ENCODE measurements at places on chromosomes 11 and 22.

DNA sequence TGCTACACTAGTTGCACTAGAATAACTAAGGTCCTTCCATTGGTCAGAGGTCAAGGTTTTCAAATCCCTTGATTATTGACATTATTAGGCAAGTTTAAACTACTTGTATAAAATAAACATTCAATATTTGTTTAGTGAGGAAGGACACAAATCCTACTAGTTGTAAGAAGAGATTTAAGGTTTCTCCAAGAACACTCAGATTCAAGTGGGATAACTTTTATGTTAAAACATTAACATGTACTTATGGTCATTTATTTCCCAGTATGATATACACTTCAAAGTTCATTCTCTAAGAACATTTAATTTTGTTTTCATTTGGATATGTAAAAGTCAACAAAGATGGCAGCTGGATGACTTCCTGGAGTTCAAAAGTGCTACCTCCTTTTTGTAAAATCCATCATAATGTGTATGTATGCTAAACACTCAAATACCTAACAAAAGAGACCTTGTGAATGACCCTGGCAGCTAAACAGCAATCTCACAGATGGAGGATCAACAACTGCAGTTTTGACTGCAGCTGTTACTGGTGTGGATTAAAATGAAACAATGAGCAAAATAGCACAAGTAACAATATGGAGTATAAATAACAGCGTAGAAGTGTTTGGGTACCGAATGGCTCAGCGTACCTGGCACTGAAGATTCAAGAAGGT lies 1.5 kb downstream of the CCDC90B start:
- DNase-seq: no peak

GRCh38 chr22:28874811-28875320 lies 8.5 kb upstream of the ZNRF3 start:
- DNase-seq: no peak

DNA sequence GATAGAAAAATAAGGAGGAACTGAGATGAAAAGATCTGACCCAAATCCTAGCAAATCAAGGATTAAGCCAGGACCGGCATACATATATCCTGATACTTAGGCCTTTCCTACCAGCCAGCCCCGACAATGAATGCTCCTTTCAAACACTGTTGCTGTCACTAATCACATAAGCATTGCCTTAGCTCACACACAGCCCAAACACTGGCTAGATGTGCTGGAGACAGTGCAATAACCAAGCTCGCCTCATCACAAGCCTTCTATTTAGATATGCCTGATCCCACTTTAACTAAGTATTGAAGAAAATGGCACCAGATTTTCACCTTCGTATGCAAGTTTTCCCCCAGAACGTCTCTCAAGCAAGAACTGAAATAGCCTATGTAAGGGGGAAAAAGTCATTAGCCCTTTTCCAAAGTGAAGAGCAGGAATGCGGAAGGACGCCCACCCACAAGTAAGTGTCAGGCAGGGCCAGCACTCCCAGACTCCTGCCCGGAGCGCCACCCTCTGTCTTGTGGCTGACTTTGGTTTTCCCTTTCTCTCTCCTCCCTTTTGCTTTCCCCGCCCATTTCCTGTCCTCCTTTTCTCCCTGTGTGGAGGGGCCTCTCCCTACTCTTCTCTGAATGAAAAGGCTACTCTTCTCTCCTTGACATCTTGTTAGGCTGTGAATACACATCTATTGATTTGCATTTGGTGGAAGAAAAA lies 8.9 kb upstream of the OPCML start:
- DNase-seq: no peak

DNA sequence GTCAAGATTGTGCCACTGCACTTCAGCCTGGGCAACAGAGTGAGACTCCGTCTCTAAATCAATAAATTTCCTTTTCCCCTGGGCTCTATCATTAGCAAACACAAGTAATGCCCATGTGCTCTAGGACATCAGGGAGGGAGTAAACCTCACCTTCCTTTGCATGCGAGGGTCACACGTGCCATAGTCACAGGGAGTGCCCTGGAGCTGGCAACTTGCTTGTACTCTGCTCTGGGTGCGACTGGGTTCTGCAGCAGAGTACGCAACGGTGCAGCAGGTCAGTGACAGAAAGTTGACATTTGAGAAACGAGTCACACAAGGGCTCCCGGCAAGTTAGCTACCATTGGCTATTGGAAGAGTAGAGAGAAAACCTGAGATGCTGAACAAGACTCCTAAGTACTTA lies 32.6 kb upstream of the CHKA start:
- no peak for DNase-seq

- no peak for DNase-seq
These were observed 19.4 kb downstream of the TMPRSS13 start for GRCh38 chr11:117909611-117910382.

DNA sequence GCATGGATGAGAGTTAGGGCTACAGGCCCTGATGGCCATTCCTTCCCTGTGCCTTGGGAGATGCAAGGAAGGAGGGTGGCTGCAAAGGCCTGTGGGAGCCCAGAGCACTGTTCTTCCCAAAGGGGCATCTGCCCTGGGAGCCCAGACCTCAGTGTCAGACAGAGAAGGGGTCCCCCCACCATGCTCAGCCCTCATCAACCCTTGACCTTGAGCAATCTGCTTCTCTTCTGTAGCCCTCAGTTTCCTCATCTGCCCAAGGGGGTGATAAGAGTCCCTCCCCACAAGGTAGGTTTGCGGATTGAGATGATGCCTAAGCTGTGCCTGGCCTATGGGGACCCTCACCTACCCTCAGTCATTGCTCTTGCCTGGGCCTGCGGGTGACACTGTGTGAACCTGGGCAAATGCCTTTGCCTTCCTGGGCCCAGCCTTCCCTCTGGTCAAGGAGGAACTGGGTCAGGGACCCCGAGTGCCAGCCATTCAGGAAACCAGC lies 47.5 kb downstream of the IGLL5 start:
- no peak for DNase-seq

- DNase-seq: no peak
These were observed 218.0 kb upstream of the PITPNB start for GRCh38 chr22:28137036-28137435.

GRCh38 chr11:2211113-2211971 lies 39.7 kb upstream of the TH start:
- peak; percentile 52 for DNase-seq

DNA sequence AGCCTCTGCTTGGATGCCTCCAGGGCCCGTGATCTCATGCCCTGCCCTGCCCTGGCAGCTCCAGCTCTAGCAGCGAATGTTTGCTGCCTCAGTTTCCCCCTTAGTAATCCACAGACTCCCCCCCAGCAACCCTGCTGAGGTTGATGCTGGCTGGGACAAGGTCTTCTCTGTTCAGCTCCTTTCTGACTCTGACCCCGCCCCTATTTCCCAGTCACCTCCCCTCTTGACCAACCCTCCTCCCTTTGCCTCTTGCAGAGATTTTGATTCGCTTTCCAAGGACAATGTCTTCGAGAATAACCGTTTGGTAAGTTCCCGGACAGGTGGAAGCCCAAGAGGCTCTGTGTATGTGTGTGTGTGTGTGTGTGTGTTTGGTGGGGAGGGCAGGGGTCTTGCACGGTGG lies 5.6 kb downstream of the MICALL1 start:
- DNase-seq: no peak

DNA sequence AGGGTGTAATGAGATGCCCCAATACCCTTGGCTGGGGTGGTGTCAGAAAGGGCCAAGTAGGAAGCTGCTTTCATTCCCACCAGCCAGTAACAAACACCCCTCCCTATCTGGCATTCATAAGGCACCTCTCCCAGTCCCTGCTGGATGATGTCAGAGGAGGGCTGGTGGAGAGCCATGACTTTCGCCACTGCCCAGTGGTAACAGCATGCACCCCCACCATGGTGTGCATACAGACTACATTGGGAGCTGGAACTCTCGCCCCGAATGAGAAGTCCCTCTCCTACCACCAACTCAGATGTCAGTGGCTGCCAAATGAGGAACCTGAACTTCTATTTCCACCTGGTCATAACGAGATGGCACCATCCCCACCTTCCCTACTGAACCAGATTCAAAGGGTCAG lies 73.3 kb downstream of the SGSM3 start:
- DNase-seq: no peak

GRCh38 chr11:71543866-71544265 lies 4.4 kb upstream of the KRTAP5-9 start:
- no peak for DNase-seq

- no peak for DNase-seq
These were observed 35.4 kb downstream of the SDHD start for GRCh38 chr11:112121981-112122615.

- DNase-seq: no peak
These were observed 163.0 kb downstream of the MN1 start for GRCh38 chr22:27638329-27639233.

- no peak for DNase-seq
These were observed 41.1 kb downstream of the TRIM66 start for GRCh38 chr11:8641332-8641731.

GRCh38 chr22:41976961-41977566 lies 7.8 kb downstream of the SEPTIN3 start:
- DNase-seq: no peak

GRCh38 chr11:22454461-22455090 lies 116.4 kb downstream of the SLC17A6 start:
- DNase-seq: no peak

DNA sequence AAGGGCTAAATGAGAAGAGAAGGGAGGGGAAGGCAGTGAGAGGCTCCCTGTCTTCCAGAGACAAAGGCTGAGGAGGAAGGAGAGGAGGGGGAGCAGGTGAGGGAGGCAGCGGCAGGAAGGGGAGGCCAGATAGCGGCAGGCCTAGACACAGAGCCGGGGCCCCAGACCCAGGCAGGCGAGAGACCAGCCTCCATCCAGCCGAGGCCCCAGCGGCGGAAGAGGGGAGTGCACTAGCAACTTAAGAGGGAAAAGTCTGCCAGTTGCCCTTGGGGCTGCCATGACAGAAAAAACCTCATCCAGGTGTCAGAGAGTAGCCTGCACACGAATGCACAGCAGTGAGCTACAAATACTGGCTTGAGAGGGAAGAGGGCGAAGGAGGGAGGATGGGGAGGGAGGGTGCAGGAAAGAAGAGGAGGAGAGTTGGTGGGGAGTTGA lies 46.7 kb downstream of the IGLL1 start:
- DNase-seq: no peak

DNA sequence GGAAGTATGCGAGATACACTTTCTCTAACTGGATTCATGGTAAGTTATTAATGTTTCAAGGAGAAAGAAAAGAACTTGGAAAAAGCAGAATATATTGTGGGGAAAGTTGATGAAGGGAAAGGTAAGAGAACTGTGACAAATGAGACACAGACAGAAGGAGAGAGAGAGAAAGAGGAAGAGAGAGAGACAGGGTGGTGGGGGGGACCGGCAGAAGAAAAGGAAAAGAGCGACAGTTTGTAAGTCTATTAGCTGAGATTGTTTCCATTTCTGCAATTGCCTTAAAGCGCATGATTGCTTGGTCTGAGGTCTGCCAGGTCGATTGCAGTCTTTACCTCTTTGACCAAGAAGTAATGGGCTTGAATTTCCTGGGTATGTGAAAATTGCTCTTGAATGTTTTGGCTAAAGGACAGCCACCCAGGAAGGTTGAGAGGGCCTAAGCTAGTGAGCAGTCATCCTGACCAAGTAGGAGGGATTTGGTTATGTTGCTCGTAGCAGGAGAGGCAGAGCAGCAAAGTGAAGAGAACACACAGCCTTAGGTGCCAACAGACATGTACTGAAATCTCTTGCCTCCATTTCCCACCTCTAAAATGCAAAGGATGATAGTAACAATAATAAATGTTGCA lies 23.6 kb upstream of the TMA7B start:
- no peak for DNase-seq

GRCh38 chr11:114330373-114330772 lies 34.2 kb downstream of the NNMT start:
- DNase-seq: no peak

DNA sequence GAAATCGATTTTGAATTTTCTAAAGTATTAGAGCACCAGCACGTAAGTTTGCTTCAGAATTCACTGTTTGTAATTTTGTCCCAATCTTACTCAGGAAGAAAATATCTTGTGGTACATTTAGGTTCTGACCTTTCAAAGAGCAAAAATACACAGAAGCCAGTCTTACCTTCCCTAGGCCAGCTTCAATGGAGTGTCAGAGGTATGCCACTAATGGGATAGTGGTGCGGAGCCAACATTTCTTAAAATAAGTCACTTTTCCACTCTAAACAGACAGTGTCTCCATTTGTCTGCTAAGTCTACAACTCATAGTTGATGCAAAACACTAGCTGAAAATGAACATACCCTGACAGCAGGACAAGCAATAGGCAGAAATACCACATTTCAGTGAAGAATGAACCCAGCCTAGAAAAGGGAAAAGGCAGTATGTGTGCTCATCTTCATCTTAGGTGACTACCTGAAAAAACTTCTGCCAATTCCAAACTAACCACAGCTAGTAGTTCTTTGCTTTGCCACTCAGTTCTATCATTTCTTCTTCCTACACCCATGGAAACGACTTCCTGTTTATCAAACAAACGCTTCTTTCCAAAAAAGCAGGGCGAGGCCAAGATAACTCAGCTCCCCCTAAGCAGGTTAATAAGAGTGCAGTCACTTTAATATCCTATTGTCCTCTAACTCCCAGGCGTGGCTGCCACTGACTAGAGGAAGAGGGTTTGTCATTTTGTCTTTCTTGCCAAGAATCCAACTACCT lies 94.0 kb upstream of the APOA1 start:
- DNase-seq: no peak

- no peak for DNase-seq
These were observed 5.0 kb downstream of the SNX19 start for GRCh38 chr11:130911306-130911705.

All from right lung (tissue), 10 donors.